A172 (cell line): ENCODE measurements at places on chromosomes 1 and 21. TPM values are rescaled to one million over a fixed set of nuclear protein-coding genes. Genes with fewer than 3 reads are reported as not detected.

Gene ODR4
- 16.5 and 20.4 TPM in 2 replicates for total RNA-seq

DNA sequence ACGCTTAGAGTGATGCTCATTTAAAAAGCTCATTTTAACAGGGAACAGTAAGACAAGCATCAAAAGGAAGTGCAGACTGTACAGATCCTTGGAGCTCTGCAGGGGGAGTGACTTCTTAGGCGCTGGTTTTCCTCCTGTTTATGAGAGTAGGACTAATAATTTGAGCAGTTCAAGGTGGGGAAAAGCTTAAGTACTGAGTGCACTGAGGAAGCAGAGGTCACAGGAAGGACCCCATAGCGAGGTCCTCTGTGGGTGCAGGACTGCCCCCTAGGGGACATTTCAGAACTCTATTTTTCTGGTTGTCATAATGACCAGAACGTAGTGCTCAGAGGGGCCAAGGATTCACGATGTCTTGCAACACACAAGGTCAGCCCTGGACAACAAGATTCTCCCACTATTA lies 112.1 kb downstream of the HLCS start:
- peak; percentile 60 for DNase-seq

DNA sequence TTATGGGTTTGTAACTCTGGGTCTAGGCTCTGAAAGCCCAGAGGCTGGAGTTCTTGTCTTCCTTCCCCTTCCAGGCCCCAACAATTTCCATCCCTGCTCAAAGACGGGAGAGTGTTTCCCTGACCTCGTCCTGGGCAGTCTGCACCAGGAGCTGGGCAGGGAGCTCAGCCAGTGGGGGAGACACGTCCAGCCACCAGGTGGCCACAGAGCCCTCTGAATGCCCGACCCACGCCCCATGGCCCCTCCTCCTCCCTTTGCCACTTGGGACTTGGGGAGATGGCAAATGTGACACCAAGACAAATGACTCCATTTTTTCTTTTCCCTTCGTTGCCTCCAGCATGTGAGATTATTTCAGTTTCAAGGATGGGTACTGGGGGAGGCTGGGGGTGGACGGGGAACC lies 159.9 kb upstream of the AJAP1 start:
- DNase-seq: no peak

DNA sequence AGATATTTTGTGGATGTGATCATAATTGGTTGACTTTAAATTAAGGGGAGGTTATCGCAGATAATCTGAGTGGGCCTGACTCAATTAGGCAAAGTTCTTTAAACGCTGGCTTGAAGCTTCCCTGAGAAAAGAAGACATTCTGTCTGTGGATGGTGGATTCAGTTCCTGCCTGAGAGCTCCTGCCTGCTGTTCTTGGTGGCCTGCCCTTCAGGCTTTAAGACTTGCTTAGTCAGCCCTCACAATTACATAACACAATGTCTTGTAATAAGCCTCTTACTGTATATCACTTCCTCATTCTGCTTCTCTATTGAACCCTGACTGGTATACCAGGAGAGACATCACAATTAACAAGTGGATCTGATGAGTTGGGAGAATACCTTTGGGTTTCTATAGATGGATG lies 50.2 kb downstream of the KCNJ6 start:
- DNase-seq: no peak

GRCh38 chr1:112063781-112064728 lies 74.6 kb upstream of the KCND3 start:
- no peak for DNase-seq
